Caki2 (cell line): ENCODE measurements at places on chromosomes 13 and 19.
A peak's percentile ranks its signal among the peaks of the same experiment; 100 is the strongest.

DNA sequence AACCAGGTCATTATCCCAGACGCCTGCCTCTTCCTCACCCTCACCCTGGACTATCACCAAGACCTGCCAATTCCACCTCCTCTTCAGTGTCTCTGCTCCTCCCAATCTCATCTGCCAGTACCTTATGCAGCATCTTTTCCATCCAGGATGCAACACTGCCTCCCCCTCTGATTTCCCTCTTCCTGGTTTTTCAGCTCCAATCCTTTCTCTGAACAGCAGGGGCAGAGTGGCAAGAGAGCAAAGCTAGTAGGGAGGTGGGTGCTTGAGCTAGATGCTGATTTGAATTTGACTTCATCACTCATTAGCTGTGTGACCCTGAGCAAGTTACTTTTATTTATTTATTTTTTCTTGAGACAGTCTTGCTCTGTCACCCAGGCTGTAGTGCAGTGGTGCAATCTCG, 25.6 kb upstream of the CABP5 start:
- DNase-seq = no peak

DNA sequence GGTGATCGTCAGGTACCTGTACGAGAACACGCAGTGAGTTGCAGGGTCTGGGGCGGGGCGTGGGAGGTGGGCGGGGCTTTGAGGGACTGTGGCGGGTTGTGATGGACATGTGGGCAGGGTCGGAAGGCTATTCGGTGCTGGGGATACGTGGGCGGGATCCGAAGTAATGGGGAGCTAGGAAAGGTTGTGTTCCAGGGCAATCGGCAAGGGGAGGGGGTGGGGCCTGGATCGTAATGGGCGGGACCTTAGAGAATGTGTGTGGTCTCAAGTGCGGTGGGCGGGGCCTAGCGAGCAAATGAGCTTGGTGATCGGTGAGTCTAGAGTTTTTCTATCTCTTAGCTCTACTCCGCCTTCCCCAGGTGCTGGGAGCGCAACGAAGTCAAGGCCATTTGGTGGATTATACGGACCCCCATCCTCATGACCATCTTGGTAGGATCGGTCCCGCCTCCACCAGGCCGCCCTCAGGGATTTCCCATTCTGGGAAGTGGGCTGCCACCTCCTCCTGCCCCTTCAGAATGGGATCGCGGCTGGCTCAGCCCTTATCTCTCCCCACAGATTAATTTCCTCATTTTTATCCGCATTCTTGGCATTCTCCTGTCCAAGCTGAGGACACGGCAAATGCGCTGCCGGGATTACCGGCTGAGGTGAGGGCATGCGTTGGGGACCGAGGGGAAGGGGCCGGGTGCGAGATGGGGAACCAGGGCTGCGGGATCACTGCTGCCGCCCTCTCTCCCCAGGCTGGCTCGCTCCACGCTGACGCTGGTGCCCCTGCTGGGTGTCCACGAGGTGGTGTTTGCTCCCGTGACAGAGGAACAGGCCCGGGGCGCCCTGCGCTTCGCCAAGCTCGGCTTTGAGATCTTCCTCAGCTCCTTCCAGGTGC, 9.6 kb downstream of the GIPR start:
- peak; percentile 38 for DNase-seq

- DNase-seq = no peak
Observed at GRCh38 chr19:5290336-5291262, 50.0 kb downstream of the PTPRS start.

- DNase-seq = peak; percentile 79
Observed at GRCh38 chr19:17292301-17293074, 10.7 kb downstream of the ABHD8 start.

DNA sequence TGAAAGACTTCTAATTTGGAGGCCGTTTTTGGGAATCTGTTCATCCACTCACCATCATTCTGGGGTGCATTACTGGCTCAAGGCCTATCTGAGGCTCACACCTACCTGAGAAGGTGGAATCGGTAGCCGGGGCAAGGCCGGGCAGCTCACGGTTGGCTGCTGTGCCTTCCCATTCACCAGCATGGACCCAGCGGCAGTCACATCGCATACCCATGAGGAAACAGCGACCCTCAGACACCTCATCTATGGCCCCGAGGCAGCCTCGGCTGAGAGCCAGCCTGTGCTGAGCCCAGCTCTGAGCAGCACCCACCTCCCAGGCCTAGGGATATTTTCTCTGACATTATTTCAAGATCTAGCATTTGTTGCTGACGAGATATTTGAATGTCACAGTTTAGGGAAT, 130.5 kb downstream of the ATP11A start:
- no peak for DNase-seq

- no peak for DNase-seq
Observed at GRCh38 chr19:34667349-34668076, 9.4 kb downstream of the SCGB2B2 start.

GRCh38 chr13:81388400-81388799, 1047.5 kb upstream of the SPRY2 start:
- DNase-seq = no peak
